ENCODE measurements at places on chromosomes 11 and 22. TPM values are rescaled to one million over a fixed set of nuclear protein-coding genes. Genes with fewer than 3 reads are reported as not detected.

The MTCH2 gene
- polyA plus RNA-seq = 158 TPM

The UBE4A gene
- polyA plus RNA-seq = 25.1 TPM

The CYB5R2 gene
- polyA plus RNA-seq = 16.1 TPM

The DEUP1 gene
- not detected for polyA plus RNA-seq

The RIMBP3B gene
- not detected for polyA plus RNA-seq

DNA sequence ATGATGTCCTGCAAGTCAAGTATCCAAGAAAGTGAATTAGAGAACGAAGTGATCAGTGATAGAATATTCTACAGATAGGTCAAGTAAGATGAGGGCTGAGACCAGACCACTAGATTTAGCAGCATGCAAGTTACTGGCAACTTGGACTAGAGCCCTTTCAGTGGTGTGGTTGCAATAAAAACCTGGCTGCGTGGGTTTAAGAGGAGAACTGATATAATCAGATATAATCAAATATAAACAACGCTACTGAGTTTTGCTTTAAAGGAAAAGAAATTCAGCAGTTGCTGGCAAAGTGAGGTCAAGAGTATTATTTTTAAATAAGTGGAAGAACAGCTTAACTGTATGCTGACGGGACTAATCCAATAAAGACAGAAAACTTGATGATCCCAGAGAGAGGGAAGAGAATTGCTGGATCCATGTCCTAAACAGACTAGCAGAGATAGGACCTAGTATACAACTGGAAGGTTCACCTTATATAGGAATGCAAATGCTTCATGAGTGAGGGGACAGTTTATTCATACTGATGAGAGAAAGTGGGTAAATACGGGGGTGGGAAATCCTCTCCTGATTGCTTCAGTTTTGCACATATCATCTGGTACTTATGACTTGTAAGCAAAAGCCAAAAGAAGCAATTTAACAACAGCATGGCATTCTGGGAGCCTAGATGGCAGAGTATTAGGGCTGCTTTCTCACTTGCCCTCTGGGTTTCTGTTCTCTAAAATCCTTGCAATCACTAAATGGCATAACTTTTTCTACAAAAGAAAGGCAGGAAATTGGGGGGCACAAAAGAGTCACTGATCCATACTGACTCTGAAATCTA, 146.2 kb downstream of the RBFOX2 start:
- no peak overlapping the region for H3K4me3 ChIP-seq
- no peak overlapping the region for H3K27ac ChIP-seq
- H3K27me3 ChIP-seq = no peaks in the 10 kb centered on the region
- no peaks in the 10 kb centered on the region for H3K36me3 ChIP-seq

- H3K27me3 ChIP-seq = peaks cover 57% of the 10 kb centered on the region
- H3K27ac ChIP-seq = no peak overlapping the region
- DNase-seq = peak; percentile 93
- no peak overlapping the region for H3K4me3 ChIP-seq
- H3K36me3 ChIP-seq = no peaks in the 10 kb centered on the region
Measured at GRCh38 chr22:36644333-36644757, 59.2 kb downstream of the CACNG2 start.

DNA sequence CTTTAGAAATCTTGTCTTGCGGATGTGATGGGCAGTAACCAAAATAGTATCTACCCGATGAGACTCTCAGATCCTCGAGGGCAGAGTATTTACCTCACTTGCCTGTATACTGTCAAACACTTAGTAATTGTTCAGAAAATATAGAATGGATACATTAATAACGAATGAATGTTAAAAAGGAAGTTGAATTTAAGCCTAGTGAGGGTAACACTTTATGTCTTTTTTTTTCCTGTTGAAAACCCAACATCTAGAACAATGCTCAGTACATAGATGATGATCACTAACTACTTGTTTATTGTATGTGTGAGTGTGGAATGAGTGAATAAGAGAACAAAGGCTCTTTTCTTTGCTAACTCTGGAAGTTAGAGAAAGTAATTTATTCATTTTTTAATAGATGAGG, 195.7 kb downstream of the MIAT start:
- no peak overlapping the region for H3K27ac ChIP-seq
- no peak for DNase-seq
- no peak overlapping the region for H3K4me3 ChIP-seq
- H3K4me1 ChIP-seq = no peaks in the 10 kb centered on the region

DNA sequence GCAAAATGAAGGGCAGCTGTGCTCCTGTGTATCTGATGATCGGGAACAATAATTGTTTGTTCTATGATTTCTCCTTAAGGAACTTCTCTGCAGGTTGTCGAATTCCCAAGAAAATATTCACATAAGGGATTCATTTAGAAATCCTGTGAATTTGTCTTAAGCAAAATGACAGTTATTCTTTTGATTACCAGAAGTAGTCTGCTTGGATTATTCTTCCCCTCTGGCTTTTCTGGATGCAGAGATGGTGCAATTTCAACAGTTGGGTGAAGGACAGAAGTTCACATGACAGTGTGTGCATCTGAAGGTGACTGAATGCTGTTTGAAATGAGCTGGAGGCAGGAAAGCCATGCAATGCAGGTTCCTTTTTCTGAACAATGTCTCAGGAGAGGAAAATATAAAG, 137.2 kb upstream of the MTMR2 start:
- no peaks in the 10 kb centered on the region for H3K27me3 ChIP-seq
- peaks cover 10% of the 10 kb centered on the region for H3K36me3 ChIP-seq
- H3K4me3 ChIP-seq = no peak overlapping the region
- DNase-seq = peak; percentile 48

- H3K36me3 ChIP-seq = no peaks in the 10 kb centered on the region
- no peak overlapping the region for H3K27ac ChIP-seq
- no peak overlapping the region for H3K4me3 ChIP-seq
- H3K4me1 ChIP-seq = no peaks in the 10 kb centered on the region
- peaks cover 32% of the 10 kb centered on the region for H3K27me3 ChIP-seq
Measured at GRCh38 chr11:116533186-116533825, 239.5 kb downstream of the BUD13 start.

DNA sequence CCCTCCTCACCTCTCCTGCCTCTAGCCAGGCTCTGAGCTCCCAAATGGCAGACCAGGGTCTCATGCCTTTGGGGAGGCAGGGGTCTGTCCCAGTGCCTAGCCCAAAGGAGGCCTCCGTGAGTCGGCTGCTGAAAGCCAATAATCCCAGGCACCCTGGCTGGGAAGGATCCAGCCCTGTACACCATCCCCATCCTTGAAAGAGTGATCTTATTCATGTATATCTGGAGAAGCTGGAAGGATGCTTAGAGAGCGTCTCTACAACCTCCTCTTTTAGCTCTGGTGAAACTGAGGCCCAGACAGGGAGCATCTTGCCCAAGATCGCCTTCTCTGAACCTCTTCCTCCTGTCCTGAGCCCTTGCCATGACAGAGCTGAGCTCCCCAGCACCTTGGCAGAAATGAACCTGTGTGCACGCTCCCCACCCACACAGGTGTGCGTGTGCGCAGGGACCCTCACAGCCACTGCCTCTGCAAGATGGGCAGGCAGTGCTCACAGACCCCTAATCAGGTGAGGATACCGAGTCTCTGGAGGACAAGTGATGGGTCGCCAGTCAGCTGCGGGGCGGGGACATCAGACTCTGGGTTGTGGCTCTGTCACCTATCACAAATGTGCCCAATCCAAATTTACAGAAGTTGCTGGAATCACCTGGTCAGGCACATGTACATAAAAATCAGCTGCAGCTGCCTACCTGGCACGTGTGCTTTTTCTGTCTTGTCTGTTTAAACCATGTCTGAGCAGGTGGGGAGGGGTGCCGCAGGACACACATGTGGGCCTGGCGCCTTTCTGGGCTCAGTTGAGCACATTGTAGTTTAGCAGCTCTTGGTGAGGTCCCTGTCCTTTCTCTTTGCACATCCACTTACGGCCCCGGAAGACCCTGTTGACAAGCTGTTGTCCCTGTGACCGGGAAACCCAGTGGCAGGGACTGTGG, 49.3 kb upstream of the WNT7B start:
- H3K4me3 ChIP-seq = peak overlapping the region; percentile 57
- DNase-seq = no peak
- H3K27ac ChIP-seq = no peak overlapping the region

- no peak overlapping the region for H3K27ac ChIP-seq
- DNase-seq = no peak
- no peaks in the 10 kb centered on the region for H3K36me3 ChIP-seq
- H3K4me1 ChIP-seq = peaks cover 13% of the 10 kb centered on the region
- no peak overlapping the region for H3K4me3 ChIP-seq
- no peaks in the 10 kb centered on the region for H3K27me3 ChIP-seq
Measured at GRCh38 chr11:10495464-10495786, 40.4 kb downstream of the AMPD3 start.

DNA sequence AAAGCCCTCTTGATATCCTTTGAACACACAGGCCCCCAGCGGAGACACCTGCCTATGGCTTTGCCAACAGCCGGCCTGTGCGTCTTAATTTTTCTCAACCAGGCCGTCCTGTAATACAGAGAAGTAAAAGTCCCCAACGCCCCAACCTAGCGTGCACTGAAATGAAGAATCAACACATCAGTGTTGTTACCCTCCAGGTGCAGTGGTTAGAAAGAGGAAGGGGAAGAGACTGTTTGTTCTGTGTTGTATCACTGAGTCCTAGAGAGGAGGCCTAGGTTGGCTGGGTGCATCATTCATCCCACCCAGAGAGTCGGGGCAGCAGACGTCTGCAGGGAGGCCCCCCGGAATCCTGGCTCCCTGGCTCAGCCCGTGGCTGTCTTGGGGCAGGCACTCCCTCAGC, 25.7 kb downstream of the SGSM1 start:
- H3K4me1 ChIP-seq = no peaks in the 10 kb centered on the region
- H3K27ac ChIP-seq = no peak overlapping the region
- DNase-seq = no peak
- H3K4me3 ChIP-seq = no peak overlapping the region
- no peaks in the 10 kb centered on the region for H3K27me3 ChIP-seq

GRCh38 chr11:128715691-128716561, 22.1 kb downstream of the FLI1 start:
- H3K27ac ChIP-seq = peak overlapping the region; percentile 90
- peak; percentile 68 for DNase-seq
- peak overlapping the region; percentile 5 for H3K4me3 ChIP-seq
- peaks cover 63% of the 10 kb centered on the region for H3K4me1 ChIP-seq
- H3K27me3 ChIP-seq = no peaks in the 10 kb centered on the region

GRCh38 chr11:26649884-26650283, 72.0 kb downstream of the SLC5A12 start:
- peak; percentile 73 for DNase-seq
- H3K27ac ChIP-seq = no peak overlapping the region
- H3K4me1 ChIP-seq = no peaks in the 10 kb centered on the region
- H3K4me3 ChIP-seq = no peak overlapping the region
- no peaks in the 10 kb centered on the region for H3K27me3 ChIP-seq

GRCh38 chr11:116073854-116074837, 569.9 kb upstream of the CADM1 start:
- H3K27ac ChIP-seq = no peak overlapping the region
- H3K4me3 ChIP-seq = no peak overlapping the region
- no peaks in the 10 kb centered on the region for H3K27me3 ChIP-seq
- peak; percentile 4 for DNase-seq
- no peaks in the 10 kb centered on the region for H3K36me3 ChIP-seq
- no peaks in the 10 kb centered on the region for H3K4me1 ChIP-seq

DNA sequence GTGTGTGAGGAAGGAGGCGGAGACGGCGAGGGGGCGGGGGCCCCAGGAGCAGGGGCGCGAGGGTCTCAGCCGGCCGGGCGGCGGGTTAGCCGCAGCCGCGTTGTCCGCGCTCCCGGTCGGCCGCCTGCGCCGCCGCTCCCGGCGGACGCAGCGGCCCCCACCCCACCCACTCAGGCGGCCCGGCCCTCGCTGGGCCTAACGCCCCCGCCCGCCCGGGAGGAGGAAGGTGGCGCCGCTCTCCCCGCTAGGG, at the start of gene FCHSD2:
Gene FCHSD2 (minus strand): TSS at position 191 of the 250 bp plus-strand sequence. CDS start 441 bp downstream, outside the sequence.
- no peaks in the 10 kb centered on the region for H3K36me3 ChIP-seq
- peak within 1 kb of the TSS; percentile 57 for H3K27ac ChIP-seq
- no peaks in the 10 kb centered on the region for H3K27me3 ChIP-seq
- H3K4me1 ChIP-seq = peaks cover 14% of the 10 kb centered on the region

DNA sequence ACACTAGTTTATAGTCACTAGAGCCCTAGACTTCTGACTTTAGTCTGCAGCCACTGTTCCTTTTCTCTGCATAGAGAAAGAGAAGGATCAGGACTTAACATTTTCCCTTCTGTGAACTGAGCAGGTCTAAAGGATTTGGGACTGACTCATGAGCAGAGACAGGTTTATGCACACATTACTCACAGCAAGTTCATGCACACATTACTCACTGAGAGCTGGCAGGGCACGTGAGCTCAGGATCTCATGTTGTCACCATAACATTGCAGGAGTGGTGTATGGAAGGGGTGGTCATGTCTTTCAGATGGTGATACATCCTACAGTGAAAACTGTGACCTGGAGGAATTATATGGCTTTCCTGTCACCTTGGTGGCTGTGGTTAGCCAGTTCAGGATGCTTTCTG, 56.4 kb downstream of the CEP164 start:
- H3K27me3 ChIP-seq = no peaks in the 10 kb centered on the region
- peak overlapping the region; percentile 37 for H3K27ac ChIP-seq
- H3K4me3 ChIP-seq = no peak overlapping the region
- peaks cover 27% of the 10 kb centered on the region for H3K4me1 ChIP-seq
- H3K36me3 ChIP-seq = peaks cover 11% of the 10 kb centered on the region
- DNase-seq = peak; percentile 96

- DNase-seq = no peak
- H3K4me3 ChIP-seq = no peak overlapping the region
- no peaks in the 10 kb centered on the region for H3K36me3 ChIP-seq
- no peaks in the 10 kb centered on the region for H3K27me3 ChIP-seq
- H3K27ac ChIP-seq = no peak overlapping the region
Measured at GRCh38 chr11:113871336-113871735, 4.0 kb downstream of the USP28 start.

DNA sequence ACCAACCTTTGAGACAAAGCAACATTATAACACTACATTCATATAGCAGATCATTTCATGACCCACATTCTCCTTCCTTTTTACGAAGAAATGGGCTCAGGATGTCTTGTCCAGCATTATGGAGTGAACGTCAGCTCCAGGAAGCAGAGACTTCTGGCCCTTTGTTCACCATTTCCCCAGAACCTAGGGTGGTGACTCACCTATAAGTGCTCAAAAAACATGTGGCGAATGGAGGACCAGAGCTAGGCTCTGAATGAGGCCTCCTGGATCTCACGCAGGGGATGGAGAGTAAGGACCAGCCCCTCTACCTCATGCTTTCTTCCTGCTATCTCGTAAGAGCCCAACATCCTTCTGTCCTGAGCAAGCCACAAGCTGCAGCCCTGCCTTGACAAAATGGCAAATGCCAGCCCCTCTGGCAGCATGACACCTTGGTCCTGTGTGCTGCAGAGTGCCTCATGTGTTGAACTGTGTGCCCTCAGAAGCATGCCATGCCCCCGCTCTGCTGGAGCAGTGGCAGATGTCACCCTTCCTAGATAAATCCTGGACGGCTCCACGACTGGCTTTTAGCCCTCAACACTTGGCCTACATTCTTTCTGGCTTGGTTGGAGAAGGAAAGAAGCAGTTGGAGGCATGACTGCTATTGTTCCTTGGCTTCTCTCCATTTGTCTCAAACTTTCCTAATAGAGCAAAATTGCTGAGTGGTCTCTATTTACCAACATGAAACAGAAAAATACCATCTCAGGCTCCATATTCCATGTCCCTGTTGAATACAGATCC, 6.5 kb upstream of the ST3GAL4 start:
- H3K4me1 ChIP-seq = peaks cover 66% of the 10 kb centered on the region
- peak overlapping the region; percentile 63 for H3K27ac ChIP-seq
- peak; percentile 81 for DNase-seq
- no peaks in the 10 kb centered on the region for H3K36me3 ChIP-seq

- peak; percentile 43 for DNase-seq
- H3K27ac ChIP-seq = no peak overlapping the region
- H3K4me3 ChIP-seq = peak overlapping the region; percentile 62
- H3K4me1 ChIP-seq = no peaks in the 10 kb centered on the region
Measured at GRCh38 chr11:46381819-46382645, 563 bp downstream of the MDK start.

Measured in GM23248 (cell line).